ENCODE measurements at places on chromosomes 1 and 21. TPM values are rescaled to one million over a fixed set of nuclear protein-coding genes. Genes with fewer than 3 reads are reported as not detected.

DNA sequence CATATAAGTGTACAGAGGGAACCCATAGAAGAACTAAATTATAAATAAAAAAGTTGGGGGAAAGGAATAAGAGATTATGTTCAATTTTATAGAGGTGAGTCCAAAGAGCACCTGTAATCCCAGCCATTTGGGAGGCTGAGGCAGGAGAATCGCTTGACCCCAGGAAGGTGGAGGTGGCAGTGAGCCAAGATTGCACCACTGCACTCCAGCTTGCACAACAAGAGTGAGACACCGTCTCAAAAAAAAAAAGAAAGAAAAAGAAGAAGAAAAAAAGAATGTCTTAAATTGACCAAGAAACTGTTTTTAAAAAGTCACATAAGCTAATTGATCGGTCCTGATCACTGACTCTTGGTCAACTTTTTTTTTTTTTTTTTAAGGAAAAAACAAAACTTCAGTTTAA is 19.1 kb upstream of the ATF3 start:
- DNase-seq = no peak

DNA sequence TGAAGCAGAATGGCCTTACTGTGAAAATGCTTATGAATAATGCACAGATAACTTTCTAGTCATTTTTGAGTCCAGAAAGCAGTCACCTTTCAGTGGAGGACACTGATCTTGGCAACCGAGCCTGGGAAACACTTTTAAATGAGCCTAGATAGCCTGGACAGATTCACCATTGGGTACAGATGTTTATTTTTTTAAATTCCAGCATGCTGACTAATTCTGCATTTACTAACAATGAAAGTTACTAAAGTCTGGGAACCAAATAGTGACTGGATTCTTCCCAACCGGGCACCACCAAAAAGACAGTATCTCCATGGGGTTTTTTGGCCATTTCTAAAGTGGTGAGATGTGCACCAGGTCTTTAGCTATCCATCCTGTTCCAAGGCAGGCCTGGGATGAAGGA is 3.3 kb upstream of the FMOD start:
- peak; percentile 64 for DNase-seq

GRCh38 chr1:82565146-82565545 is 764.4 kb downstream of the ADGRL2 start:
- no peak for DNase-seq

- no peak for DNase-seq
Measured at GRCh38 chr1:197736685-197737084, 38.6 kb downstream of the DENND1B start.

The CD244 gene
- total RNA-seq = not detected

The VPS26C gene
- 47.1 TPM for total RNA-seq
